Fibroblast of skin of left quadriceps (primary cell): ENCODE measurements at places on chromosomes 2 and 18.

- DNase-seq = no peak
Observed at GRCh38 chr2:128874608-128875007, 555.9 kb upstream of the HS6ST1 start.

- no peak for DNase-seq
Observed at GRCh38 chr2:164794016-164794415, 47.6 kb downstream of the COBLL1 start.

- DNase-seq = peak; percentile 67
Observed at GRCh38 chr18:58581265-58581664, 47.6 kb downstream of the ALPK2 start.

- DNase-seq = no peak
Observed at GRCh38 chr18:9421901-9422327, 53.4 kb upstream of the RALBP1 start.

GRCh38 chr2:179107737-179108136 lies 57.8 kb upstream of the CCDC141 start:
- DNase-seq = peak; percentile 4

GRCh38 chr2:234293973-234294372 lies 202.9 kb downstream of the ARL4C start:
- no peak for DNase-seq

DNA sequence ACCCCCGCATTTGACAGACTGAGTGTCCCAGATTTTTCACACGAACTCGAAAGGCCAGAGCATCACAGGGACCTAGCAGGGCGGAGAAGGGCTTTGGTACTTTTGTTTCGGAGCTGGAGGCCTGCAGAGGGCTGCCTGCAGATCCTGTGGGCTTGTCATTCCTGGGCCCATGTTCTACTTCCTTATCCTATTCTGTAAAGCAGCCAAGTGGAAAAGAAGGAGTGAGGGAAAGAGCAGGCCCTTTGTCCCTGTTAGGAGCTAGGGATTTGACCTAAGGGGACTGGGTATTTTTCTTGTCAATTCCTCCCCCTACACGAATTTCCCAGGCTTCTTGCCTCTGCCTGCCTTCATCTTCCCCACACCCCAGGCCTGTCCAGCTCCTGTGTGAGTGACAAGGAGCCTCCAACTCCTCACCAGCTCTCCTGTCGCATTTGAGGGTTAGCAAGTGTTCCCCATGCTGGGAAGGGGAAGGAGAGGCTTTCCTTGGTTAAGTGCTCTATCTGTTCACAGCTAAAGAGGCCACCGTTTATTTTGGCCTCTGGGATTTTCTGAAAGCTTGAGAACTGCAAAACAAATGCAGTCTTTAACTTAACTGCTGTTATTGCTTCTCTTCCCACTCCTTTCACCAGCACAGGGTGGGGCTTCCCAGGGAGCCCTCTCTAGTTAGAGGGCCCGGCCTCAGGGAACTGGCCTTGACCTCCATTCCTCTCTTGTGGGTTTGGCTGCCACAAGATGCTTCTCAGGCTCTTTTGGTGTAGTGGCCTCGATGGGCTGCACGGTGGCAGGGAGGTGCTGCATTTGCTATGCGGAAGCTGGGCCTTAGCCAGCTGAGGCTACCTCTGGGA lies 61.2 kb downstream of the SGPP2 start:
- no peak for DNase-seq

- DNase-seq = no peak
Observed at GRCh38 chr2:101400048-101400447, 12.7 kb upstream of the CREG2 start.

- DNase-seq = no peak
Observed at GRCh38 chr2:195320413-195320973, 336.5 kb upstream of the SLC39A10 start.

GRCh38 chr2:167336213-167336612 lies 447.9 kb downstream of the XIRP2 start:
- DNase-seq = no peak

- no peak for DNase-seq
Observed at GRCh38 chr2:80255918-80256781, 48.4 kb downstream of the LRRTM1 start.

DNA sequence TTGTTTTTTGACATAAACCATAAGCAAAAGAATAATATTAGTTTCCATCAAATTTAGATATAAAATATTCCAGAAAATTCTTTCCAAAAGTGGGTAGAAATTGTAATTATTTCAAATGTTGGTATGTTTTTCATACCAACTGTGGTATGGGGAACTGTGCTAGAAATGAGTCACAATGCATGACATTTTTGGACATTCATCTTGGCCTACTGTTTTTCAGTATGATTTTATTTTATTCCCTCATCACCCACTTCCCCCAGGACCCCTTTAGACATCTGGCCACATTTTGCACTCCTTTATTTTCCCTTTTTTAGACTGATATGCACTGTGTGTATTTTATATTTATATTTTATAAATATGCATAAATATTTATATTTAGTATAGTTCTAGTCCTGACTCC lies 97.1 kb downstream of the DPP4 start:
- no peak for DNase-seq
